Gastroesophageal sphincter (tissue), 4 donors: ENCODE measurements at places on chromosomes 6 and 20.
A peak's percentile ranks its signal among the peaks of the same experiment; 100 is the strongest.

DNA sequence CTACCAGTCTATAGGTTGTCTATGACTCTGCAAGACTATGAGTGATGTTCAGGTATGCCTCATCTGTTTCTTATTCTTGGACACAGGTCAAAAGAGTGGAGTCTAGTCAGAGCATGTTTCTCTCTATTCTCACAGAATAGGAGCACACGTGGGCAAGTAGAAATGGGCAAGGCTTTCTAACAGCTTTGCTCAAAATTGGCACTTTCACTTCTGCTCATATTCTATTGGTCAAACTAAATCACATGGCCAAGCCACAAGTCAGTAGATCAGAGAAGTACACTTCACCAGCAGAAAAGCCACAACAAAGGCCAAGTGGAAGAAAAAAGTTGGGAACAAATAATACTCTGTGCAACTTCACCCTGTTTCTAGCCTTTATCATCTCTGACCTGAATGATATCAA is 354.5 kb upstream of the SYNCRIP start:
- ATAC-seq, result no peak

- no peak for ATAC-seq
These were observed 336.9 kb upstream of the RSPO3 start for GRCh38 chr6:126781582-126781981.

- no peak for ATAC-seq
These were observed 436.7 kb downstream of the RNF144B start for GRCh38 chr6:18823782-18824386.

DNA sequence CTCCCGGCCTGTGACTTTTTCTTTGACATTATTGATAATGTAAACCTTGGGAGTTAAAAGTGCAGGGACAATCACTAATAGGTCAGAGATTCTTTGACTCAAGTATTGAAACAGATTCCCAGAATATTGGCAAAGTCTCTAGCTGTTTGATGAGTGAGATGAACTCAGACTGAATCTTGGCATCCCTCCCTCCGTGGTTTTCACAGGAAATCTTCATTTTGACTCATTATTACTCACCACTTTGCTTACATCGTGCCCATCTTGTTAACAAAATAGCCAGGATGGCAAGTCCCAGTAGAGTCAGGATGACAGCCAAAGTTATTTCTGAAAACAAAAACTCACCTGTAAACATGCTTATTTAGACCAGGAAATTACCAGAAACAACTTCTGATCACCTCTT is 2.0 kb downstream of the TSBP1 start:
- no peak for ATAC-seq

GRCh38 chr6:34555328-34555727 is 801 bp downstream of the SPDEF start:
- no peak for ATAC-seq

- ATAC-seq, result peak; percentile 4
These were observed 404 bp downstream of the CEP162 start for GRCh38 chr6:84227044-84227433.

GRCh38 chr6:28643017-28643740 is 117.5 kb downstream of the GPX5 start:
- ATAC-seq, result no peak

- no peak for ATAC-seq
These were observed 81.2 kb downstream of the UNC5CL start for GRCh38 chr6:40957616-40958492.

DNA sequence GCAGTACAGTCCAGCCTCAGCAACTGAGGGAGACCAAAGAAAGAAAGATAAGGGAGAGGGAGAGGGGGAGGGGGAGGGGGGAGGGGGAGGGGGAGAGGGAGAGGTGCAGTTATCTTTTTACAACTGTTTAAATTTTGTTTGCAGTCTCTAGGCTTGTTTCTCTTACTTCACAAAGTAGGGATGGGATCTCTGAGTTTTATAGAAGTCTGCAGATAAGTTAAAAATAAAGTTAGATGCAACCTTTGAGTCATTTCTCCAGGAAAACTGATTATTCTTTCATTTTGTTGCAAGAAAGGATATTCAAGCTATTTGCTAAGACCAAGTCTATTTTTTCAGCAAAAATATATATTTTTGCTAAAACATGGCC is 487.3 kb downstream of the ADGRB3 start:
- ATAC-seq, result no peak
